ENCODE measurements at places on chromosomes 13 and 19. TPM values are rescaled to one million over a fixed set of nuclear protein-coding genes. Genes with fewer than 3 reads are reported as not detected.
A peak's percentile ranks its signal among the peaks of the same experiment; 100 is the strongest.

GRCh38 chr19:34707661-34708060 is 26.4 kb upstream of the ZNF181 start:
- no peak for DNase-seq

DNA sequence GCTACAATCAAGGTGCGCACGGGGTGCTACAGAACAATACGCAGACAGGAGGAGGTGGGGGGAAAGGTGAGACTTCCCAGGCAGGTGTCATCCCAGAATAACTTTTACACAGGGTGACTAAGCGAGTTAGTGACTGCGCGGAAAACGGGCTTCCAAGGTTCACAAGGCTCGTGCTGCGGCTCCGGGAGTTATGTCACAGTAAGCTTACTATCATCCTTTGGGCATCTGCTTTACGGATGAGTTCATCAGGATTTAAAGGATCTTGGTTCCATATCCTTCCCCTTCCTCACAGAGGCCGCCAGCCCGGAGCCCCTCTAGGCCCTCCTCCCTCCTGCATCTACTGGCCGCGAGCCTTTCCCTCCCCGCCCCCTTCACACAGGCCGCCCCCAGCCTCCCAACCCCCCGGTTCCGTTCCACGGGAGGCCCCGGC is 474 bp upstream of the IFT88 start:
- DNase-seq, result peak; percentile 62

DNA sequence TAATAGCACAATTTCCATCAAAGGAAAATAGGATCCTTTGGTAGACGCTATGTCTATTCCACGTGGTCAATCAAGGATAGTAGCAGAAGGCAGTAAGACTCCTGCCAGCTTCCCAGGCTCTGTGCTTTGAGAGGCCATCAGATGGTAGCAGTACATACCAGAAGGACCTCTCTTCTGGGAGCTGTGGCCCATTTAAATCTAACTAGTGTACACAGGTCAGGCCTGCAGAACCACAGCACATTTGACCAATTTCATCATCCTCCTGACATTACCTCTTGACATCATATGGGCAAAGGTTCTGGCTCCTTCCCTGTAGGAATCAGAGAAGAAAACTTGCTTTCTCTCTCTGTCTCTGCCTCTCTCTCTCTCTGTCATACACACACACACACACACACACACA is 229.6 kb upstream of the HTR2A start:
- DNase-seq, result peak; percentile 40

DNA sequence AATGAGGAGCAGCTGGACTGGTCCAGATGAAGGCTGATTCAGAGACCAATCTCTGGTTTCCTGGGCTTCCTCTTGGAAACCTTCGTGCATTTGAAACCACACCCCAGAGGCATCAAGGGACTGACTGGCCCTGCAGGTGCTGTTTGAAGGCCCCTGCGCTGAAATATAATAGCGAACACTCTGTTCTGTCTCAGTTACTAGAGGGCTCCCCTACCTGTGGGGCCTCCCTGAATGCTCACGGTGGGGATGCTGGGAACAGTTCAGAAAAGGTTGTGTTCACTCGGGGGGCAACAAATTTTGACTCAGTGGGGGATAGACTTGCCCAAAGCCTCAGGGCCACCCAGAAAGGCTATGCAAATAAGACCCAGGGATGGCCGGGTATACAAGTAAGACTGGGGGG is 6.4 kb downstream of the CCDC8 start:
- DNase-seq, result no peak

- DNase-seq, result peak; percentile 18
These were observed 190.9 kb downstream of the KLF12 start for GRCh38 chr13:73943137-73943964.

The TMEM59L gene
- total RNA-seq, result 2.2 TPM

The CCDC122 gene
- 1.1 TPM for total RNA-seq
